ENCODE measurements at places on chromosomes 7 and 10.

DNA sequence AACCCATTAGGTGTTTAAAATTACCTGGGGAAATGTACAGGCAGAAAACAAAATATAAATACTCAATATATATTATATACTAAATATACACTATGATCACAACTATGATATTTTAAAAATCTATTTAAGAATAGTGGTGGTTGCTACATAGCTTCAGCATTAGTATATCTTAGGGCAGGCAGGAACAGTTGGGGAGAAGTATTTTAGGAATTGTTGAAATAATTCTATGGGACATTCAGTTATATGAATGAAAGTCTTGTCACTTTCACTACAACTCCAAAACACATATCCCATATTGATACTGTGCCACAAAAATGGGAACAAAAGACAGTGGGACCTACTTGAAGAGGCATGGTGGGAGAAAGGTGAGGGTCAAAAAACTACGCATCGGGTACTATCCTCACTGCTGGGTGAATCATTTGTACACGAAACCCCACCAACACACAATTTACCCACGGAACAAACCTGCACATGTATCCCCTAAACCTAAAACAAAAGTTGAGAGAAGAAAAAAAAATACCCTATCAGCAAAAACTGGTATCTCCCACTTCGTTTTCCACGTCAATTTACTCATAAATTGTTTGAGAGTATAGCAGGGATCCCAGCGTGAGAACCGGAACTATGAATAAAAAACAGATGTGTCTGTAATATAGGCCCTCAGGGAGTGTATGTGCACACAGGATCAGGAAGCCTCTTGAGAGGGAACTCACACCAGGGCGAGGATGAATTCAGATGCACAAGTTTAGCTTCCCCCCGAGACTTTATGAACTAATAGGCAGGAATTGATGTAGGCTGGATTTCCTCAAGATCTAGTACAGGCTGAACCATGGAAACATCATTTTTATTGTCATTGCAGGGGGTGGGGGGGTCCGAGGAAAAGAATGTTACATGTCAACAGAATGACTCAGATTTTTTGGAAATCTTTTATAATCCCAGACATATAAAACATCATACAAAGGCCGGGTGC is 16.2 kb downstream of the SLC16A12 start:
- DNase-seq = no peak

- no peak for DNase-seq
Measured at GRCh38 chr7:54398863-54399262, 143.3 kb upstream of the VSTM2A start.

DNA sequence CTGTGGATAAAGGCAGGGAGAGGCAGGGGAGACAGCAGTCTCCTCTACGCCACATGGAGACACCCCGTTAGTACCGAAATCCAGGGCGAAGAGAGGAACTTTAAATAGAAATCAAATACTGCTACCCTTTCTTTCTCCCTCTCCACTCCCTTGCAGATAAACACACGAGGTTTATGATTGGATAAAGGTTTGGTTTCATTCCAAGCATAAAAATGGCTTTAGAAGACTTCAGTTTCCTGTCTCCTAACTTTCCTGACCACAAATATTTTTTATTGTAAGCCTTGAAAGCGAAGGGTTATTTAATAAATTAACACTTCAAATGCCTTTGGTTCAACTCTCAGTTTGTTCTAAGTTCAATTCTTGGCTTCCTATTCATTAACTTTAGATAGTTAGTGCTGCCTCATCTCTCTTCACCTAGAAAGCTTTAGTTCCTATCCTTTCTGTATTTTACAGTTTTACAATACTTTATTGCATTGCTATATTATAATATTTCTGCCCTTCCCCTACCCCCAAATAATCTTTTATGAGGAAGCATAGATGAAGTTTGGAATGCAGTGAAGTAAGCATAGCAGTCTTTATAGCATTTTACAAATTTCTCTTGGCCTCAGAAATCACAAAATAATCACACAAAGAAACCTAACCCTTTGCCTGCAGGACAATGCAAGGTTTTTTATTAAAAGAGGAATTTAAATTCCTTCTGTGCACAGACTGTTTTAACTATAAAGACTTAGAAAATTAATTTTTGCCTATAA is 31.5 kb upstream of the ARID5B start:
- no peak for DNase-seq

DNA sequence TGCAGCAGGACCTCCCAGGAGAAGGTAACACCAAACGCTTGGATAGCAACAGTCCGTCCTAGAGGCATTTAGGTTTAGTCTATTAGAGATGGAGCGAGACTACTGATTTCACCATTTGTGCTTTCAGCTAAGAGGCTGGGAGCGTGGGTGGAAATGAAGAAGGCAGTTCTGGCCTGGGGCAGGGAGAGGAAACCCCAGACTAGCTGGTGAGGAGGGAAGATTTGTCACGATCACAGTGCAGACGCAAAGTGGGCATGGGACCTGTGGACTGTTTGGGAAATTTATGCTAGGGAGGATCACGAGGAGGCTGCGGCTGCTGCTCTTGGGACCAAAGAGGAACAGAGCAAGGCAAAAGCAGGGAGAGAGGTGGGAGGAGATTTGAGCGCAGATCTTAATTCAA is 130.4 kb upstream of the AOAH start:
- no peak for DNase-seq

DNA sequence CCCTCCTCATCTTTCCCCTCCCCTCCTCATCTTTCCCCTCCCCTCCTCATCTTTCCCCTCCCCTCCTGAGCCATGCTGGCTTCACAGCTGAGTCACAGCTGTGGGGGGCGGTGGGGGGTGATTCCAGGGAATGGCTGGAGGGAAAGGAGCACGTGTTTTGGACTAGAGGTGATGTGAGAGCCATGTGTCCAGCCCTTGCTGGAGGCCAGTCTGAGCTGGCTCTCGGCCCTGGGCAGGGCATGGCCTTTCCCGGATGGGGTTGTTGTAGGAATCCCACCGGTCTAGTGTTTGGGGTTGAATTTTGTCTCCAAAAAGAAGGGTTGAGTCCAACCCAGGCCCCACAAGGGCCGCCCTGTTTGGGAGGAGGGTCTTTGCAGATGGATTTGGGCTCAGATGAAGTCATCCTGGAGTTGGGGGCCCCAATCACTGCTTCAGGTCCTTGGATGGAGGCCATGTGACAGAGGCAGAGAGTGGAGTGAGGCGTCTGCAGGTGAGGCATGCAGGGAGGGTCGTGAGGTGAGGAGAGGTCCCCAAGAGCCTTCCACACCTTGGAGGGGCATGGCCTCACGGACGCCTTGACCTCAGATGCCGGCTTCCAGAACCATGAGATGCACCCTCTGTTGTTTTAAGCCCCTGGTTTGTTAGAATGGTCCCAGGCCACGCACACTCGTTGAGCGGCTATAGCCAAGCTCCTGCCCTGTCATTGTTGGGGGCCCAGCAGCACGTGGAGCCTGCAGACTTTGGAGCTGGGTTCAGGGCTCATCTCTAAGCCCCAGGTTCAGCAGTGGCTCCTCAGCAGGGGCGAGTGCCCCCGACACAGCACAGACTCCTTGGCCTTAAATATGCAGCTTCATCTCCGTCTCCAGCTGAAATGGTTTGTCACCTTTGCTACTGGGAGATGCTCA is 101.6 kb downstream of the DNAJB6 start:
- no peak for DNase-seq

GRCh38 chr7:36620166-36620708 is 104.1 kb downstream of the AOAH start:
- DNase-seq = no peak

DNA sequence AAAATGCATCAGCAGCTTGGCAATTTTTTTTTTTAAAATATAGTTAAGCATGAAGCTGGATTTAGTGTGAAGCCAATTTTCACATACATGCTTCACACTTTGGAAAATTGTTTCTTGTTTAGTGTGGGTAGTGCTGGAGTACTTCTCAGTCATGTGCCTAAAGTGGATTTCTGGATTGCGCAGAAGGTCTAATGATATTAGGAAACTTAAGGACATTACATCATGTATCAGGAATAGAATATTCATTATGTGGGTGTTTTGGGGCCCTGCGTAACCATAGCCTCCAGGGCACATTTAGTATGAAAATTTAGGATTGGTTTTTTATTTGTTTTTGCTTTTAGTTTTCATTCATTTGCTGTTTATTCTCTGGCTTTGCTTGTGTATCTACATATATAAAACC is 28.8 kb upstream of the BNIP3 start:
- no peak for DNase-seq

DNA sequence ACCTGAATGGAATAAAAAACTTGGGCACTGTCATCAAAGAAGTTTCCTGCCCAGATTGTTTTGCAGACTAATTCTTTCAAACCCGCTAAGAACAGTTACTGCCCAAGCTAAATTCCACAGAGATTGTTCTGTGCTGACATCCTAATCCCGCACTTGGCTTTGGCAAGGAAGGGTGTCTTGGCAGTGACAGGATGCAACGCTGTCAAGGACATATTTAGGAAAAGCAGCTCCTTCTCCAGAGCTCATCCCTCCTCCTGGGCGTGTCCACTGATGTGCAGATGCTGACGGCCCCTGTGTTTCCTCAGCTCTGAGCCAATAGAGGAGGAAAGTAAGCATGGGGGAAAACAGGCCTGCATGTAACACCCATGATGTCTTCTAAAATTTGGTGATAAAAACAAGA is 74.2 kb downstream of the EEPD1 start:
- no peak for DNase-seq

- no peak for DNase-seq
Measured at GRCh38 chr7:28389504-28390395, 22.6 kb upstream of the CREB5 start.

DNA sequence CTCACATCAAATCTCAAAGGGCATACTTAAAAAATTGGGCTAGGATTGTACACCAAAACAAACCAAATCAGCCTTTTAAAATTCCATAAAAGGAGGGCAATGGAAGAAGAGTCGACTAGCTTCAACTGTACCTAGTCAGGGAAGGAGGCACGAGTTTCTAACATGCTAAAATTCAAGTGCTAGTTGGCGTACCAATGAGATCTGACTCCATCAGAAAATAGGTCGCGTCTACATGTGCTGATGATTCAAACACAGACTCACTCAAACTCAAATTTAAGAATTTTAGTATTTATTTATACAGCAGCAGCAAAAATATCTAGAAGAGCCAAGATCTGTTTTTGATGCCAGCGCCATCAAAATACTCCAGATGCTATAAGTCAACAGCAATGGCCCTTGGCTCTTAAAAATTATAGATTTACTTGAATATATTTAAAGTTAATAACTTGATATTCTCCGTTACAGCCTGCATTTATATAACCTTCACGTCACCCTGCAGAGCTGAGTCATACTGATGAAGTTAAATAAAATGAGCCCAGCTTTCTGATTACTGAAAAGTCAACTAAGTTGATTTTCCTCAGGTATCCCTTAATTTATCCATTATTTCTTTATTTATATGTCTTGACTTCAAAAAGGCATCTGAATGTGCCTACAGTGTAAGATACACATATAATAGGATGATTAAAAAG is 302.1 kb upstream of the IMMP2L start:
- no peak for DNase-seq

GRCh38 chr10:79984851-79985250 is 35.9 kb upstream of the SFTPD start:
- DNase-seq = no peak

- no peak for DNase-seq
Measured at GRCh38 chr10:59372543-59372942, 10.2 kb upstream of the FAM13C start.

DNA sequence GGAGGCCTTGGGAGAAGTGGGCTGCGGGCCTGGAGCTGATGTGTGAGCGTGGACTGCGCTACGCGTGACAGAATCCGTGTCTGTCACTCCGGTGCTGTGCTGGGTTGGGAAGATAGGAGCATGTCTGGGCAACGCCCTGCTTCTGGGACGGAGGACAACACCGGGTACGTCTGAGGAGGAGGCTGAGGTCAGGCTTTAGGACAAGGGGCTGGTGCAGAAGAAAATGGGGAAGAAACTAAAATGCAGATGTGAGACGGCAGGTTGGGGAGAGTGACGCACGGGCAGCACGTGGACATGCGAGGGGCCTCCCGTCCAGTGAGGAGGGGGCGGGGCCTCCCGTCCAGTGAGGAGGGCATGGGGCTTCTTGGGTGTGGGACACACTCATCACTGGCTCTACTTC is 207.4 kb downstream of the DNAJB6 start:
- no peak for DNase-seq

DNA sequence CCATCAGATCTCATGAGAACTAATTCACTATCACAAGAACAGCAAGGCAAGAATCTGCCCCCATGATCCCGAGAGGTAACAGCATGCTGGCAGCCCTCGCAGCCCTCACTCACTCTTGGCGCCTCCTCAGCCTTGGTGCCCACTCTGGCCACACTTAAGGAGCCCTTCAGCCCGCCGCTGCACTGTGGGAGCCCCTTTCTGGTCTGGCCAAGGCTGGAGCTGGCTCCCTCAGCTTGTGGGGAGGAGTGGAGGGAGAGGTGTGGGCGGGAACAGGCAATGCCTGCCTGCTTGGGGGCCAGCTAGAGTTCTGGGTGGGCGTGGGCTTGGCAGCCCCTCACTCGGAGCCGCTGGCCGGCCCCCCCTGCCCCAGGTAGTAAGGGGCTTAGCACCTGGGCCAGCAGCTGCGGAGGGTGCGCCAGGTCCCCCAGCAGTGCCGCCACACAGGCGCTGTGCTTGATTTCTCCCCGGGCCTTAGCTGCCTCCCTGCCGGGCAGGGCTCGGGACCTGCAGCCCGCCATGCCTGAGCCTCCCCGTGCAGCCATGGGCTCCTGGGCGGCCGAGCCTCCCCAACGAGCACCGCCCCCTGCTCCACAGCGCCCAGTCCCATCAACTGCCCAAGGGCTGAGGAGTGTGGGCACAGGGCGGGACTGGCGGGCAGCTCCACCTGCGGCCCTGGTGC is 24.0 kb upstream of the ZNF438 start:
- no peak for DNase-seq

DNA sequence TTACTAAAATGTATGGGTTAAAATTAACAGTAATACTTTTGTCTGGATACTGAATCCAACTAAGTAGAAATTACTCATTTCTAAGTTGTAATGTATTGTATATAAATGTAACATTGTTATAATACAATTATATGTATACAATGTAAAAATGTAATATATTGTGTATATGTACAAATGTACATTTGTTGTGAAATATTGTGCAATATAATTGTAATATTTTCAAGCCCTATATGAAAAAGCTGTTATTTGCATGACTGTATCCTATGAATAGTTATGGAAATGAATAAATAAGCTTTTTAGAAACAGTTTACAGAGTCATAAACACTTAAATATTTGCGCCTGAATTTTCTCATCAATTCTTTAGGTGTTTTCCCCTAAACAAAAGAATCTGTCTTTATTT is 20.3 kb upstream of the UMAD1 start:
- no peak for DNase-seq

- DNase-seq = no peak
Measured at GRCh38 chr7:130141161-130141883, 63.9 kb downstream of the TMEM209 start.

DNA sequence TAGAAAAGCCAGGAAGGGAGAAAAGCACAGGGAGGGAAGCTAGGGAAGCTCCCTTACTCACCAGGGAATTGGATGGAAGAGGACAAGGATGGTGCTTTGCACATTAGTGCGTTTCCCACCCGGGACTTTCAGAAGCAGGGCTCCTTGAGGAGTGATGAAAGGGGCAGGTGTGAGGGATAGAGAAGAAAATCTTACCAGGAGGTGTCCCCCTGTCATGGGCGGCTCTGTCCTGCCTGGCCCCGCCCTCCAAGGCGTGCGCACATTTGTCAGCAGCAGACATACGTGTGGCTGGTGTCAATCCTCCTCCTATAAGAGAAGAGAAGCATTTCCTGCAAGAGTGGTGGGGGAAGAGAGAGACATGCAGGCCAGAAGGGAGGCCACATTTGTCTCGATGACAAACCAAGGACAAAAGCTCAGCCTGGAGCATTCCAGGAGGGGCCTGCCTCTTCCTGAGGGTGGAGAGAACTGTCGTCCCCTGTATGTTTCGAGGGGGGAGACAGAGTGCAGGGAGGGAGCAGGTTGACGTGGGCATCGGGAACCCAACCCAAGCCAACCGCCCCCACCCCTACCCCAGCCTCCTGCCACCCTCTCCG is 47.4 kb upstream of the COMTD1 start:
- no peak for DNase-seq

All from stimulated activated CD4-positive, alpha-beta T cell treated with anti-CD3 and anti-CD28 coated beads, Interleukin-1b, Interleukin-23, amount 100 ng/mL, for 24 hours (primary cell).